ENCODE measurements at places on chromosomes 6 and 20.

GRCh38 chr6:18424201-18424600, 37.1 kb downstream of the RNF144B start:
- no peak for DNase-seq

DNA sequence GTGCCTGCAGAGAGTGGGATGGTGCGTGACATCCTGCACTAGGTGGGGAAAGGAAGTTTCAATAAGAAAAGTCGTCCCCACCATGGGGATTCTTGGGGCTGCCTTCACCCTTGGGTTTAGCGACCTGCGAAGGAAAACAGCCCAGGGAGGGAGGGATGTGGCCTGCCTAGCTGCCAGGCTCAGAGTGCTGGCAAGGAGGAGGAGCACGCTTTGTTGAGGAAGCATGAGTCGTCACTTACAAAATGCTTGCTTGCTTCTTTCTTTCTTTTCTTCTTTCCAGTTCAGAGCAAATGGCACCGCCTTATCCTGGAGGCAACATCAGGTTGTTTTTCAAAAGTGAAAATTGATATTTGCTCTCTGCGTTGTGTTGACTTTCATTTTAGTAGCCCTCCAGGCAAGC, 123.2 kb downstream of the TFAP2C start:
- DNase-seq, result no peak

GRCh38 chr6:143742955-143743255, 65.1 kb downstream of the PHACTR2 start:
- no peak for DNase-seq

DNA sequence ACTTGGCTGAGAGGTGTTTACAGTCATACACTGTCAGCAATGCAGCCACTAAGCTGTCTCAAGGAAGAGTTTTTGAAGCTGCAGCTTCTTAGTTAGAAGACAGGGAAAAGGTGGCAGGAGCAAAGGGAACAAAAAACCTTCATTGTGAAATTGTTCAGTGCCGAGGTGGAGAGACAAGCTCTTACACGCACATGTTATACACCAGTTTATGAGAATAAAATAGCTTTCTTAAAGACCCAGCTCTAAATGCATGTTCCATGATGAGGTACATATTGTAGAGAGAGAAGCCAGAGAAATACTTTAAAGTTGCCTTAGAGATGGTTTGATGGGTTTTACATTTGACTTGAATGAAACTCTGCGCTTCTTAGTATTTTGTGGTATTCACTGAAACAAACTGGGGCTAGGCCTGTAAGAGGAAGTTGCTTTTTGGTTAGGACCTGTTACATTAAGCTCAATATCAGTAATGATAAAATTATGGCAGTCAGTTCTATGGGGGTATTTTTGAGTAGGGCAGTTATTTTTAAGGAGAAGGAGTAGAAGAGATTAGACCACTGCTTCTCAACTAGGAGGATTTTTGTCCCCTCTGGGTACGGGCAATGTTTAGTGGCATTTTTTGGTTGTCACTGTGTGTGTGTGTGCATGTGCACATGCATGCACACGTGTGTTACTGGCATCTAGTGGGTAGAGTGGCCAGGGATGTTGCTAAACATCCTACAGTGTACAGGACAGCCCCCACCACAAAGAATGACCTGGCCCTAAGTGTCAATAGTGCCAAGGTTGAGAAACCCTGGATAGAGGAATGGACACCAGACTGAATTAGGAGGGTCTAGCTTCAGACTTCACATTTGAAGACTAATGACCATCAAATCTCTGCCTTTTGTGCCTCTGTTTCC, 9.8 kb downstream of the NEDD9 start:
- no peak for DNase-seq

DNA sequence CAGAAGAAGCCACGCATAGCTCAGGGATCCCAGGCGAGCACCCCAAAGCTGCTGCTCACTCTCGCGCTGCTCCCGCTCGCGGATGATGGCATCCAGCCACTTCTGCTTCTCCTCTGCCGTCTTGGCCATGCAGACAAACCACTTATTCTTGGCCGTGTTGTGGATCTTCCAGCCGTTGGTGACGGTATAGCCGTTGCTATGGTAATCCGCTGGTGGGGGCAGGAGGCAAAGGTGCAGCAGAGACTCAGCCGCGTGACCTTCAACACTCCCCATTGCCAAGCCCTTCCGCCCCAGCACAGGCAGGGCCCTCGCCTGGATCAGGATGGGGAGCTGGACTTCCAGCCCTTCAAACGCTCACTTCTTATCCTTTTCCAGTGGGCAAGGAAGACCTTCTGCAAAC, 136.9 kb downstream of the PREX1 start:
- no peak for DNase-seq

DNA sequence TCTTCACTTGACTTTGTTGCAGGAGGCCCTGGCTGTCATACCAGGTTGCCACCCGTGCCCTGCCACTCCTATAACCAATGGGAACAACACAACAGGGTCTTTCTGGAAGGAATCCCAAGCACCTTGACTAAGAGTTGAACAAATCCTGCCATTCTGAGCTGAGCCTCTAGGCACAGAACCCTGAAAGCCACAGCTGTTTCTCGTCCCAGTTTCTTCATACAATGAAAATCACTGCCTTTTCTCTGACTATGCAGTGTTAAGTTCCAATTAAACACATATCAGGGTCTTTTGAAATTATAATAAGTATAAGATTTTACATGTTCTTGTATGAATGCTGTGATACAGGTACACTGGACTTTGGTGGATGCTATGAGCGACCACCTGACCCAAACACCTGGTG, 54.4 kb downstream of the RIPOR2 start:
- no peak for DNase-seq

DNA sequence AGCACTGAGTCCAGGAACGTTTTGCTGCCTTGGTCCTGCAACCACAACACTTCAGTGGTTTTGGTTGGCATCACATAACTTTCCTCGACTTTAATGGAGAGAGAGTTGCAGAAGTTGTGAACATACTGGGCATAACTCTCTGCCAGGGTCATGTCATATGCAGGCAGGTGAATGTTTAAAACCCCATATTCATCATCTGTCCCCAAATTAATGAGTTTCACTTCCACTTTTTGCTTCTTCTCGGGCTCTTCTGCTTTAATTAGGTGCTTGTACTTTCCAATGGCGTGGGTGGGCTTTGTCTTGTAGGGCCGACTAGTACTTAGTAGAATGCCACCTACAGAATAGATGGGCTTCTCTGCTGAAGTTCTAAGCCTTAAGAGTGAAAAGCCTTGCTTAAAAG, 45.2 kb upstream of the TFAP2A start:
- no peak for DNase-seq

DNA sequence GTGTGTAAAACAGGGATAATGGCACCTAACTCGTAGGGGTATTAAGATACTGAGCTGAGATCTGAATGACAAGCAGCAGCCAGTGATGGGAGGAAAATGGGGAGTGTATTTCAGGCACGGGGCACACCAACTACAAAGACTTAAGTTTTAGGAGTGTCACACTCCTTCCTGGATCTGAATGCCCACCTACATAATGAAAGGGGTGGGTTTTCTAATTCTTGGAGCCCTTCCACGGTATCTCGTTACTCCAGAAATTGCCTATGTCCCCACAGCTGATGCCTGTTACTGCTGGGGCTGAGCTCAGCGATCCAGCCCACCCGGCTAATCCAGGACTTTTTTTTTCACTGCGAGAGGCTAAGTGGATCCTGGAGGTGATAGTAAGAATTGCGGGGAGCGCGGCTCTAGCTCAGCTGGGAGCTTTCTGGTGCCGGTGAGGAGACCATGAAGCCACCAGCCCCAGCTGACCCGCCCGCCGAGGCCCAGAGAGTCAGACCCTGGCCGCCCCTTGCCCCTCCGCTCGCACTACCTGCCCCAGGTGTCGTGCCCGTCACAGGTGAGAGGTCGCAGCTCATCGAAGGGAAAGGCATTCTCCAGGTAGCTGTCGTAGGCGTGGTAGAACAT, 727 bp downstream of the EDEM2 start:
- no peak for DNase-seq

DNA sequence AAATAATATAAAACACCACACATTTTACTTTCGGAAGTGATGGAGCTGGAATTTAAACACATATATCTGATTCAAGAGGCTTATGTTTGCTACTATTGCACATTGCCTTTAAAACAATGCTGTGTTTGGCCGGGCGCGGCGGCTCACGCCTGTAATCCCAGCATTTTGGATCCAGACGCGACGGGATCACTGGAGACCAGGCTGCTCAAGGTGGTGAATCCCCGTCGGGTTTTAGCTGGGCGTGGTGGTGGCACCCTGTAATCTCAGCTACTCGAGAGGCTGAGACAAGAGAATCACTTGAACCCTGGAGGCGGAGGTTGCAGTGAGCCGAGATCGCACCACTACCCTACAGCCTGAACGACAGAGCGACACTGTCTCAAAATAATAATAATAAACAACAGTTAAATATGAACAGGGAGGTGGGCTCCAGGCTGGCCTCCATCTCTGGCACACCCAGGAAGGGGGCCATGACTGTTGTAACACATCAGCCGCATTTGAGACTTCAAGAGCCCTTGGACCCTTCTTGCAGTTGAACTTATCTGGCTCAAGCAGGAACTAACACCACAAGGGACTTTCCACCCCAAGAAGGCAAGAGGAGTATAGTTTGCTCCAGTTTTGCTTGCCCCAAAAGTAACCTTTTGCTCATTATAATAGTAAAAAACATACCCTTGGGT, 127.1 kb upstream of the ZNF184 start:
- no peak for DNase-seq

All from activated naive CD4-positive, alpha-beta T cell treated with Interleukin-2 at 50 U/mL for 16 hours (primary cell).